Esophagus squamous epithelium (tissue), 5 donors: ENCODE measurements at places on chromosomes 3 and 15.

DNA sequence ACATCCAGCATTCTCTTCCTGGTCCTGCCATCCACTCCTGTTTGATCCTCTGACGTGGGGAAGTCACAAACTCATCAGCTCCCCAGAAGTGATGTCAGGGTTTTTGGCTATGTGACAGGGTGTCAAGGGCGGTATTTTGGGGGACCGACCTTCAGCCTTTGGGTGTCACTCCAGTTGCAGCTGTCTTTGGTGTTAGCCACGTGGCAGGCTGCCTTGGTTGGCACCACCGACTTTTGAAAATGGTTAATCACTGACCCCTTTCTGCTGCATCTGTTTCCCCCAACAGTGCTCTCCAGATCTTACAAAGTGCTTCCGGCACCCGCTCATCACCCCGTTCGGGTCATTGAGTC lies 86.6 kb downstream of the TRAK1 start:
- DNase-seq: no peak

- DNase-seq: no peak
Observed at GRCh38 chr3:115681736-115682135, 58.4 kb downstream of the GAP43 start.

DNA sequence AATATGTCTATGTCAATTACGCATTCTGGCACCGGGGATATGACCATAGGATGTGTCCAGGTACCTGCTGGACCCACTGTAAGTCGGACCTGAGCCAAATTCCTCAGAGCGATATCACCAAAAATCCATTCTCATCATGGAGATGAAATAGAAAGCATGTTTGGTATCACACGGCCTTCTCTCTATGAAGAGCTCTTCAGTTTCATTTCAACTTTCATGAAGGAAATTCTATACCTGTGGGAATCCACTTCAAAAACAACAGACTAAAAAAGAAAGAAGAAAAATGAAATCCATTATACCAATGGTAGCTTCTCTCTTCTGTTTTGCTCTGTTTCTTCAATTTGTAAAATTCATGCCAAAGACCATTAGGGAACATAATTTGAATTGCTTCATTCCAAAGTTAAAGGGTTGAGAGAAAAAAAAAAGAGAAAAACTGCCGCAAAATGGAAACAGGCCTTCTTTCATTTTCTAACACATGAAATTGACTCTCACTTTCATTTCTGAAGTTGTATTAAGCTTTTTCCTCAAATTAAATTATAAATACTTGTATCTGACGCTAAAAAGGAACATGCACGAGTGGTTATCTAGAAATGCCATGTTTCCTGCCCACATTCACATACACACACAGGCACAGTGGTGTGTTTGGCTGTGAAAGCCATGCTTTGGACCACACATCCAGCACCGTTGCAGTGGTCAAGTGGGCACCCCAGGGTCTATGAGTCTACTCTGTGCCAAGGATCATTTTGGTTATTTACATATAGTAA lies 46.9 kb upstream of the DIPK2A start:
- no peak for DNase-seq

DNA sequence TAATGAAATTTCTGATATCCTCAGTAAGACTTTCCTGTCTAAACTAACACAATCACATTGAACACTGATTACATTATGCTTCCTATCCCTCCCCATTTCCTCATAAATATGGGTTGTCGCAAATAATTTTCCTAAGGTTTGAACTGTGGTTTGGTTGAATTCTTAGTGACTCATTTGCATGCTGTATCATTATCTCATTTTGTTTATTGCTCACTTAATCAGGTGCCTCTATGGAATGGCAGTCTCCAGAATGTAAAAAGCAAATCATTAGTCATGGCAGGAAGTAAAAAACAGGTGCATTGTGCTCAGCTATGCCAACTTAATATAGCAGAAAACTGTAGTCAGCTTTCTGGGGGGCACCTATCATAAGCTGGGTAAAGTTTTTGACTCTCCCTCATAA lies 216.0 kb upstream of the ZBTB20 start:
- no peak for DNase-seq

GRCh38 chr3:71486831-71487230 lies 96.7 kb downstream of the FOXP1 start:
- no peak for DNase-seq

GRCh38 chr3:61250784-61251173 lies 473 bp downstream of the FHIT start:
- DNase-seq: peak; percentile 8

DNA sequence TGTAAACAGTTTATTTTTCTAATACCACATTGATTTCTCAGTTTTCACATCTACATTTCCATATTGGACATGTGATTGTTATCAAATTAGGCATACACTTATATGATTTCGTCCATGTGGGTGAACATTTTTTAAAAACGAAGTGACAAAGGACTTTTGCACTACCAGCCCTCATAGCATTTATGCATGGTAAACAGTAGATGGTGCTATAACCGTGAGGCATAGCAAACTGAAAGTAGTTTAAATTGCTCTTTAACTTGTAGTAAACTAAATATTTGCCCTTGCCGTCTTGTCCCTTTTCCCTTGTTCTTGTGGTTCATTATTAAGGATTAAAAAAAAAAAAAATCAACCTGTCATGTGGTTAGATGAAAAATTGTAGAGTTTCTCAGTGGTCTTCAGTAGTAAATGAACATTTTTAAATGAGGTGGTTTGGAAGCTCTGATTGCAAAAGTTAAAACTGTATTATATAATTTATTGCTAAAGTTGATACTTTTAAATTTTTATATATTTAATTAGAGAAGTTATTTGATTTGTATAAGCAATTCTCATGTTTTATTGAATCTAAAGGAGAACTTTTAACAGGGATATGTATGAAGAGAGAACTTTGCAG lies 24.0 kb downstream of the STX19 start:
- no peak for DNase-seq

GRCh38 chr3:50606596-50606995 lies 5.0 kb downstream of the CISH start:
- no peak for DNase-seq

GRCh38 chr3:31167666-31168065 lies 273.2 kb upstream of the GADL1 start:
- DNase-seq: no peak

- DNase-seq: no peak
Observed at GRCh38 chr3:129182390-129183185, 1.1 kb downstream of the CNBP start.

DNA sequence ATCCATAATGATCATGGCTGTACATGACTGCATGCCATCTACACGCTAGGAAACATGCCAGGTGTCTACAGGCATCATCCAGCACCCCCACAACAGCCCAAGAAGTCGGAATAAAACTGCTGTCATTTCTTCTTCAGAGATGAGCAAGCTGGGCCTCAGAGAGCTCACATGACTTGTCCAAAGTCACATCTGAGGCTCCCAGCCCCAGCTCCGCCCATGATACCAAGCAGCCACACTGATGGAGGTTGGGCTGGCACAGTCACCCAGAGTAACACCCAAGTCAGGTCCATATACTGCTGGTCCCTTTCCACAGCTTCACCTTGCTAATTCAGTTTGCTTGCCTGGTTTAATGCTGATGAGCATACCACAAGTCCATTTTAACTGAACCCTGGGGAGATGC lies 116.6 kb downstream of the SEC22A start:
- no peak for DNase-seq

DNA sequence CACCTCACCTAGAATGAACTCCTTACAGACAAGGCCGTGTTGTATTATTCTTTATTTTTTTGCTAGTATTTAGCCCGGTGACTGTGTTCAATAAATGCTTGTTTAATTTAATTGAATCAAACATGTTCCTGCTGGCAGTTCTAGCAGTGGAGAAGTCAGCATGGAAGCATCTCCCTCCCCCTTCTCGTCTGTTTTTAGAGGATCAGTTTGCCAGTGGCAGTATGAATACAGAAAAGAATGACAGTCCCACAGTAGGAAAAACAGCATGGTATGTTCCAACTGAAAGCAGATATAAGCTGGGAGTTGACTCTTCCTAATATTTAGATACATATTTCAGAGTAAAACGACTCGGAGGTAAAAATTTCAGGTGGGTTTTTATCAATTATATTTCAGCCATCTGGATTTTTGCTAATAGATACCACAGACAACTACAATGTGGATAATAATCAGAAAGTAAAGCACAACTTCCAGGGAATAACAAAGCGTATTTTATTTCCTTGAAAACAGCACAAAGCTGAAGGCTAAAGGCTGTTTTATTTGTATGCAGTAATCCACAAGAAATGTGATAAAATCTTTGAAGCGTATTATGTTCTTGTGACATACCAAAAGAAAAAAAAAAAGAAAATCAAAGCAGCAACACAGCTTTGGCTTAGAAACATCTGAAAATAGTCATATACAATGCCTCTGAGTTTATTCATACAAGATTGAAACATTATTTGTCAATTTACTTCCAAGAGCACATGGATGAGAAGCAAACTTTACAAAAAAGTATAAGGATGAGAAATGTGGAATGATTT lies 244.5 kb upstream of the KCNMB2 start:
- DNase-seq: no peak

DNA sequence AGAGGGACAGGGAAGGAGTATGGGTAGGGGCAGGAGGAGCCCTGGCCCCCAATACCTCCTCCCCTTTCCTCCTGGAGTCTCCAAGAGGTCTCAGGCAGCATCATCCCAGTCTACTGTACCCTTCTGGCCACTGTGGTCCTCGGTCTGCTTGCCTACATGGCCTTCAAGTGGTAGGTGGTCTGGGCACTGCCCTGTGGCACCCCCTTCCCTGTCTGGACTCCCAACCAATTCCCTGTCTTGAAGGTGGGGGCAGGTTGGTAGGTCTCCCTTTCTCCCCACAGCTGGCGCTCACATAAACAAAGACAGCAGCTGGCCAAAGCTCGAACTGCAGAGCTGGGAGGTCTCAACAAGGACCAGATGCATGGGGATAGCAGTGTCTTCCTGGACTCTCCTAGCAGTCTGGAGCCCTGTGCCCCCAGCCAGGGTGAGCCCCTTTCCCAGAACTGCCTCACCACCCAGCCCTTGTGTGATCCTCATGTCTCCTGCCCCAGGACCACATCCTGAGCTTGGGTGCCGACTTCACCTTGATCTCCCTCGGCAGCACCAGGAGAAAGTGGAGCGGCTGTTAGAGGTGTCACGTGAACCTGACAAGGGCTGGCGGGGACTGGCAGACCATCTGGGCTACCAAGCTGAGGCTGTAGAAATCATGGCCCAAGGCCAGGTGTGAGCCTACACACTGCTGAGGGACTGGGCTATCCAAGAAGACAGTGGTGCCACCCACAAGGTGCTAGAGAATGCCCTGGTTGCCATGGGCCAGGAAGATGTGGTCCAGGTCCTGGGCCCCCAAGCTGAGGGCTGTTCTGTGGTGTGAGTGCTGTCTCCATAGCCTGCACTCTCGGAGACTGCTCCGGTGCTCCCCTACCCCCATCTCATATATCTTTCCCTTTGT lies 33.1 kb downstream of the NBEAL2 start:
- no peak for DNase-seq

DNA sequence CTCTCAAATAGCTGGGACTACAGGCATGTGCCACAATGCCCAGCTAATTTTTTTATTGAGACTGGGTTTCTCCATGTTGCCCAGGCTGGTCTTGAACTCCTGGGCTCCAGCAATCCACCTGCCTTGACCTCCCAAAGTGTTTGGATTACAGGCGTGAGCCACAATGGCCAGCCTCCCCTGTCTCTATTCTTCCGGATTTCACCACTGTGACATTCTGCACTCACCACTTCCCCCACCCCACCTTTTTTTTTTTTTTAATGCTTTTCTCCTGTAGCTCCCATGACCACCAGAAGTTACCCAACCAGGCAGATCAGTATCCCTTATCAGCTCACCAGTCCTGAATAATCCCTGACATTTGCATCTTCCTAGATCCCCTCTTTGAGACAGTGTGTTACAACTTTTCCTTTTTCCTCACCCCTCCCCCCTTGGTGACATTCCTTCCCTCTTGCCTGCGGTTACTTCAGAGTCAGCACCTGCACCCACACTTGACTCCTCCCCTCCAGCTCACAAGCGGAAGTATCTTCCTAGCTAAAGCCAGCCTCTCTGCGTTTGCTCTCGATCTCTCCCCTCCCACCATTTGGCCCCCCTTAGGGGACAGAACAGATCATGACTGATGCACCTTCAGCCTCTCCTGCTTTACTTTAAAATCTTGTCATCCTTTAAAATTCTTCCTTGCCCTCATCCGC lies 13.5 kb upstream of the ZNF592 start:
- DNase-seq: peak; percentile 22

DNA sequence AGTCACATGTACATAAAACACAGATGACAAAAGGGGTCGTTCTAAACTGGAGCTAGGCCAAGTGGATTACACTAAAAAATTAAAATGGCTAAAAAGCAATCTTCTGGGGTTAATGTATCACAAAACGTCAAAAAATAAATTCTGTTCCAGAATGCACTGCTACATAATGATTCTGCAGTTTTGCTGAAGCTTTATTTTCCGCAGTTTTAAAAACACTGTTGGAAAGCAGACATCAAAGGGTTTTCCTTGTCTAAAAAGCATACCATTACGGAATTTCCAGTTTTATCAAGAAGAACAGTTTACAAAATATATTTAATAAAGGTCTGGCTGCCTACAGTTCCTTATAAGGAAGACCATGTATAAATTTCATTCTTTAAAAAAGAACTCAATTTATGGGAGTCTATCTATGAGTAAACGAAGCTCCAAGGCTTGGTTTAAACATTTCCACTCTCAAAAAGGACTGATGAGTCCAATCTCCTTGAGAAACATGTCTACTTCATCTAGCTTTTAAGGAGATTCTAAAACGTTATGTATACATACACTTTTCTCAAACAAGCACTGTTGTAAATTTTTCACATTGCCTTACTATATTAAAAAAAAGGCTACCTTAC lies 1.3 kb downstream of the DMXL2 start:
- no peak for DNase-seq
